HEK293T (cell line): ENCODE measurements at places on chromosomes 2 and 18.
A peak's percentile ranks its signal among the peaks of the same experiment; 100 is the strongest.

GRCh38 chr2:149611100-149611820 is 23.7 kb upstream of the MMADHC start:
- no peak for DNase-seq

DNA sequence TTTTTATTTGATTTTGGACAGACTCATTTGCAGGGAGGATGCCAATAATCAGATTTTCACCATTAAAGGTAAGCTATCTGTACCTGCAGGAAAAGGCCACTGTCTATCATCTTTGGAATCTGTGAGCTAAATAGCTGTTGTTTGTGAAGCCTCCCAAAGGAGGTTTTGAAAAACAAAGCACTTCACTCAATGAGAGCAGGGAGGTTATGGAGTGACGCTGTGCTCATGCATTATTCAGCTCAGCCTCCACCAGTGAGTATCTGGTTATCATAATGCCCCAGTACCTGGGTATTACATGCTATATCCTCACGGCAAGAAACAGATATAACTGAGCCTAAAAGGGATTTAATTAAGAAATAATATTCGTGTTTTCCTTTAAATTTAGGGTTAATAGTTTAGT is 189.6 kb upstream of the PIK3C3 start:
- no peak for DNase-seq

GRCh38 chr2:165239230-165239629 is at the start of gene SCN2A:
Gene SCN2A (plus strand): TSS chr2:165239414. CDS start chr2:165295824, 56,410 bp downstream.
- peak; percentile 24 for DNase-seq

GRCh38 chr18:6221602-6222014 is 193.1 kb downstream of the L3MBTL4 start:
- DNase-seq: no peak

DNA sequence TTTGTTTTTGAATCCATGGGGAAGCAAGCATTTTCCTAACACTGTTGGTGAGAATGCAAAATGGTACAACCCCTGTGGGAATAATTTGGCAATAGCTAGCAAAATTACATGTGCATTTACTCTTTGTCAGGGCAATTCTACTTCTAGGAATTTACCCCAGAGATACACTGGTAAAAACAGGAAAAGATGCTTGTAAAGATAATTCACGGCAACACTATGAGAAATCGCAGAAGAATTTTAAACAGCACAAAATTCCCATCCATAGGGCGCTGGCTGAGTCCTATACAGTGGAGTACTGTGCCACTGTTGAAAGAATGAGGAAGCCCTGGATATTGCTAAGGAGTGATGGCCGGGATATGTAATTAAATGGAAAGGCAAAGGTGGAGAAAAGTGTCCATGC is 75.8 kb downstream of the DGKD start:
- DNase-seq: no peak

DNA sequence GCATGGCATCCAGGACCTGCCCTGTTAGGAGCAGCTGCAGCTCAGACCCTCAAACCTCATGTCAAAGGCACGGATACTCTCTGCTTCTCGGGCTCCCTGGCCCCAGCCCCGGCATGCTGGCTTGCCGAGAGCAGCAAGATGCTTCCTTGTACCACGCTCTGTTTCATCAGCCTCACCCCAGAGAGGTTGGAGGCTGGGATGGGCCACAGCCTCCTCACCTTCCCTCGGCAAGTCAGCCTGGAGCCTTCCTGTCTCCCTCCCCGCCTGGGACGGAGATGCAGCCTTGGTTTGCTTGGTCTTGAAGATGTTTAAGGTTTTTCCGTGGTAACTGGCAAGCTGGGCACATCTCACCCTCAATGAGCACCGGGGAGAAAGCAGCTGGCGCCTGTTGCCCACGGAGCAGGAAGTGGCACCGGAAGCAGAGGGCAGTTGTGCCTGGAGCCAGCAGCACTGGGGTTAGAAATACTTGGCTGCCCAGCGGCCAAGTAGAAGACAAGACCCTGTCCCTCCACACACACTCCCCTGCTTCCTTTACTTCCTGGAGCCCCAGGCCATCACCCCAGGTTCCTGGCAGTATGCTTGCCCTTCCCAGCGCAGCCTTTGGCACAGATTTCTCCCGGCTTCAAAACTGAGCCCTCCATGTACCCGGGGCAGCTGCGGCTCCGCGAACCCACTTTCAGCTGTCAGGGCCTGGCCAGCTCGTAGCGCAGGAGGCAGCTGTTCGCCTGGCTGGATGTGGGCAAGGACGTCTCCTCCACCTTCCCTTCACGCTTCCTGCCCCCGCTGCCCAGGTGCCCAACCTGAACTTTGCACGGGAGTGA is 17.4 kb downstream of the FBLN7 start:
- DNase-seq: no peak

GRCh38 chr2:218691234-218691633 is 19.3 kb downstream of the STK36 start:
- no peak for DNase-seq

GRCh38 chr18:68623342-68623741 is 91.6 kb downstream of the TMX3 start:
- DNase-seq: peak; percentile 28

DNA sequence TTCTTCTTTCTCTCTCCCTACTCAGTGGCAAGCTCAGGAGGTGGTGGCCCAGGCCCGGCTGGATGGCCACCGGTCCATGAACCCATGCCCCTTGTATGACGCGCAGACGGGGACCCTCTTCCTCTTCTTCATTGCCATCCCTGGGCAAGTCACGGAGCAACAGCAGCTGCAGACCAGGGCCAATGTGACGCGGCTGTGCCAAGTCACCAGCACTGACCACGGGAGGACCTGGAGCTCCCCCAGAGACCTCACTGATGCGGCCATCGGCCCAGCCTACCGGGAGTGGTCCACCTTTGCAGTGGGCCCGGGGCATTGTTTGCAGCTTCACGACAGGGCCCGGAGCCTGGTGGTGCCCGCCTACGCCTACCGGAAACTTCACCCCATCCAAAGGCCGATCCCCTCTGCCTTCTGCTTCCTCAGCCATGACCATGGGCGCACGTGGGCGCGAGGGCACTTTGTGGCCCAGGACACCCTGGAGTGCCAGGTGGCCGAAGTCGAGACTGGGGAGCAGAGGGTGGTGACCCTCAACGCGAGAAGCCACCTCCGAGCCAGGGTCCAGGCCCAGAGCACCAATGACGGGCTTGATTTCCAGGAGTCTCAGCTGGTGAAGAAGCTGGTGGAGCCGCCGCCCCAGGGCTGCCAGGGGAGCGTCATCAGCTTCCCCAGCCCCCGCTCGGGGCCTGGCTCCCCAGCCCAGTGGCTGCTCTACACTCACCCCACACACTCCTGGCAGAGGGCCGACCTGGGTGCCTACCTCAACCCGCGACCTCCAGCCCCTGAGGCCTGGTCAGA is 1.8 kb downstream of the NEU2 start:
- no peak for DNase-seq

GRCh38 chr2:45283764-45284620 is 274.7 kb upstream of the SIX2 start:
- peak; percentile 21 for DNase-seq

GRCh38 chr2:185793532-185794345 is 55.1 kb downstream of the FSIP2 start:
- DNase-seq: no peak

GRCh38 chr18:63511285-63511684 is 30.9 kb upstream of the SERPINB12 start:
- DNase-seq: peak; percentile 28

DNA sequence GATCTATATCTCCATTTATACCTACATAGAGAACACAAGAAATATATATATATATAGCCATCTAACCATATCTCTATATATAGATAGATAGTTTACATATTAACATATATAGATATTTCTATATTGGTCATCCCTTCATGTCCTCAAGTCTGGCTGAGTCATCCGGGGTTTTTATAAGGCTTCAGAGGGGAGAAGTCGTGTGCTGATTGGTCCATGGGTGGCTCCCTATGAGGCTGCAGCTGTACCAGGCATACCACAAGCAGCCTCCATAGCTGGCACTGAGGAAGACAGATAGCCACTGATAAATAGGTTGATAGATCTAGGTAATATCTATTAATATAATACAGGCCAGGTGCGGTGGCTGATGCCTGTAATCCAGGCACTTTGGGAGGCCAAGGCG is 618.3 kb upstream of the SETBP1 start:
- no peak for DNase-seq

GRCh38 chr2:5977477-5977876 is 285.3 kb downstream of the SOX11 start:
- DNase-seq: no peak

- no peak for DNase-seq
These were observed 2.4 kb upstream of the CTDP1 start for GRCh38 chr18:79677221-79677620.

DNA sequence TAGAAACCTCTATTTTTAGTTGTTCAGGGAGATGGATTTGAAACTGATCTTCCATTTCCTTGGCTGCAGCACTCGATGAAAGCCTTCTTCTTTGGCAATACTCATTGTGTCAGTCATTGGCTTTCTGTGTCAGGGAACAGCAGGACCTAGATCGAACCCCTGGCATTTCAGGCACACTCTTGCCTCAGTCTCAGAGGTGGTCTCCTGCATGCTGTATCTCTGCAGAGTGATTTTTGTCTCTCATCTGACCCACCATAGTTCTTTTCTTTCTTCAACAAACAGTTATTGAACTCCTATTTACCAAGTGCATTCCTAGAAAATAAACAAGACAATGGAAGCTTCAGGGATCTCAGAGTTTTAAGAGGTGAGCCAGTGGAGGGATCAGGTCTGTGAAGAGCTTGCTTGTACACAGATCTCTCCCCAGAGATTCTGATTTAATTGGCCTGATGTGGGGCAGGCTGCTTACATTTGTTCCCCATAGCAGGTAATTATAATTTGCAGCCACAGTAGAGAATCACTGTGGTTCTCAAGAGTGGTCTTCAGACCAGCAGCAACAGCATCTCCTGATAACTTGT is 473.1 kb upstream of the TCF4 start:
- DNase-seq: no peak
